ENCODE measurements at places on chromosomes 5 and 9.

- no peak for DNase-seq
These were observed 14.5 kb downstream of the CATSPER3 start for GRCh38 chr5:134982230-134982629.

- no peak for DNase-seq
These were observed 49.6 kb downstream of the ANKDD1B start for GRCh38 chr5:75660678-75661465.

- no peak for DNase-seq
These were observed 62.7 kb upstream of the ASS1 start for GRCh38 chr9:130382096-130382495.

DNA sequence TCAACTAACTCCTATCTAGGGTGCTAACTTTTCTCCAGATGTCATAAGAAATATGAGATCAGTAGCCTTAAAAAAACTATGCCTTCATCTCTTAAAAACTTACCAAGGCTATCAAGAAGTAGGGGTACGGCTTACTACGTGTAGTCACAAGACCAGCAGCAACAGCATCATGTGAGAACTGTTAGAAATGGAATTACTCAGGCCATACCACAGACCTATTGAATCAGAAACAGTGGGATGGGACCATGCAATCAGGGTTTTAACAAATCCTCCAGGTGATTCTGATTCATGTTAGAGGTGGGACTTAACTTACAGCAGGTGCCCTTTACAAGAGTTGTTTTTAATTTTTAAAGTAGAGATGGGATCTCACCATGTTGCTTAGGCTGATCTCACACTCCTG is 4.6 kb downstream of the IFNE start:
- DNase-seq: no peak

GRCh38 chr5:80246995-80247729 is 8.7 kb downstream of the SERINC5 start:
- DNase-seq: peak; percentile 62

DNA sequence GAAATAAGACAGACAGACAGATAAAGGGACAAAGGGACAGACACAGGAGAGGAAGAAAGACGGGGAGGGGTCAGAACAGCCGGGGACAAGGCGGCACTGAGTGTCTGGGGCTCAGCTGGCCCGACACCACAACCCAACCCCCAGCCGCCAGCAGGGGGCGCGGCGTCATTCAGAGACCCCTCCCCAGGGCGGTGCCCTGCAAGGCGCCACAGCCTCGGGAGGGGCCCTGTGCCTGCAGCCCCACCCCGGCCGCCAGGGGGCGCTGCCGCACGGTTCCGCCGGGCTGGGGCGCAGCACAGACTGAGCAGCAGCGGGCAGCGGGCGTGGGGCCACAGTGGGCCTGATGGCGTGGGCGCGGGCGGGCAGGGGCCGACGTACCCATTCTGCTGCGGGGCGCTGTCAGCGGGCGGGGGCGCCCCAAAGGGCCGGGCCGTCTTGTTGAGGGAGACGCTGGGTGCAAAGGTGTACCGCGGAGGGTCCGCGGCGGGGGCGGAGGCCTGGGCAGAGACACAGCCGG is 5.9 kb downstream of the PDLIM7 start:
- DNase-seq: no peak

DNA sequence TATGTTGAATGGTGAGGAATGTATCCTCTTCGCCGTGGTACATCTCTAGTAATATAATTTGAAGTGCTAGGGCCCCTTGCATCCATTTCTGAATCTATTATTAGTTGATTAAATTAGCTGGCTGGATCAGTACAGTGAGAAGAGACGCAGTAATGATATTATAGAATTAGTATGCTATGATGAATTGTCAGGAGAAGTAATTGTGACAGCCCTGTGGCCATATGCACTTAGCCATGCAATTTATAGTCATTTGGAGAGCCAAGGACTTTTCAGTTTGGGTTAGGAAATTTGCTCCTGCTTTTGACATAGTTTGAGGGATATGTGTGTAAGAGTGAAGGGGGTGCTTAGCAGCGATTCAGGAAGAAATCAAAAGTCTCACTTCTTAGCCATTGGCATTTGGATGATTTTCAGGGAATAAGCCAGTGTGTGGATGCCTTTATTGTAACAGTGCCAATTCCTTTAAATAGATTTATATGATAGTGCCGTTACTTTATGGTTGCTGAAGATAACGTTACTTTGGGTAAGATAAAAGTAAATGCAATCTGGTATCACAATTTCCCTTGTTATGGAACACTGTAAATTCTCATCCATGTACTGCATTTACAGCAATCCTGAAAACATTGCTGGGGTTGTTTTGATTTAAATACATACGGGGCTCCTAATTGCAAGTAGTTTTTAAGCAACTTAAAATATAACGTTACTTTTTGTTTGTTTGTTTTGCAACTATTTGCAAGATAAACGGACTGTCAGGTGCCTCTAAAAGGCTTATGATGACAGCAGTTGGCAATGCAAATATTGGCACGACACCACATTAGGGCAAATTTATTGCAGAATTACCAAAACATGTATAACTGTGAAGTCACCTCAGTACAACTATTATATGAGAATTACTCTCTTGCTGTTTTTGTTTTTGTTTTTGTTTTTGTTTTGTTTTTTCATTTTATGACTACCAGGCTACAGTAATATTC is 875.4 kb upstream of the WWC1 start:
- DNase-seq: no peak

DNA sequence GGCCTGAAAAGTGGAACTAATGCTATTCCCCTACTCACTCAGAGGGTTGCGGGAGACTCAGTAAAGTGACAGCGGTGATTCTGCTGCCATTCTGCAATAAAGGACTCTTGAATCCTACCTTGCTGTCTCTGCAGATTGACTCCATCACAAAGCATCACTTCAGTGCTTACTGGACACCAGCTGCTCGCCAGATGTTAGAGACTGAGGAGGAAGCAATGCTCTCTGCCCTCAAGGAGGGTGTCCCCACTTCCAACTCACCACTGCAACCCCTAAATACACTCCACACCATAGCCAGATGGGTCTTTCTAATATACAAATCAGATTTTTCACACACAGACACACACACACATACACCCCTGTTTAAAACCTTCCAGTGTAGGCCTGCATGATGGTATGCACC is 21.4 kb downstream of the TTLL11 start:
- DNase-seq: no peak

DNA sequence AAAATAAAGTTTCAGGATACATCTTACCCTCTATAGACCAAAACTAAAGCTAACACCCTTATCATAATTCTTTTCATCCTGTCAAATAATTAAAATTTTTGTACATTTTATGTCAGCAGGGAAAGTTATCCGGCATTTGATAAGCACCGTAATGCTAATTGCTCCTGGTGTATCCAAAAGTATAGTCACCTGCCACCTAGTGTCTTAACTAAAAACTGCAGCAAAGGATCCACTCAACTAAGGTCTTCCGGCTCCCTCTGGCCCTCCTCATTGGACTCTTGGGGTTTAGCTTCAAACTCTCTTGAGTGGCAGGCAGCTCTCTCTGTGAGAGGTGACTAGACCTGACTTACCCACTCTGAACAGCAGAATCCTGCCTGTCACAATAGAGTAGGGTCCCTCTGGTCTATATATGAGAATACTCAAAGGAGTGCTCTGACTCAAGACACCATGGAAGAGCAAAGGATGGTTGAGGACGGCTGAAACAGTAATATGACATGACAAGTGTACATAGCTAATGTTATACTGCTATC is 60.4 kb upstream of the CAST start:
- DNase-seq: peak; percentile 80

DNA sequence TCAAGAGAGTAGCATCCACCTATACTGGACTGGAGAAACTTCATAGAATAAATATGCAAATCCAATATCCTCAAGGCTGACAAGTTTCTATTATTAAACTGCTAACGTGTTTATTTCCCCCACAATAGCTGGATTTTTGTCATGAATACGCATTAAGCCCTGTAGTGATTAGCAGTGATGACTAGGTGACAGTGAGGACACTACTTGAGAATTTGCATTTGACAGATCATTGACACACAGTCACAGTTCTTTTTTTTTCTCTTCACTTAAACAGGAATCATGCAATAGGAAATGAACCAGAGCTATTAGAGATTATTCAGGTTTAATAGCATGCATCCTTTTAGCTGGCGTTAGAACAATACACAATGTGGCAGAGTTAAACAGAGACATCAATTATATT is 35.3 kb downstream of the MPDZ start:
- no peak for DNase-seq

DNA sequence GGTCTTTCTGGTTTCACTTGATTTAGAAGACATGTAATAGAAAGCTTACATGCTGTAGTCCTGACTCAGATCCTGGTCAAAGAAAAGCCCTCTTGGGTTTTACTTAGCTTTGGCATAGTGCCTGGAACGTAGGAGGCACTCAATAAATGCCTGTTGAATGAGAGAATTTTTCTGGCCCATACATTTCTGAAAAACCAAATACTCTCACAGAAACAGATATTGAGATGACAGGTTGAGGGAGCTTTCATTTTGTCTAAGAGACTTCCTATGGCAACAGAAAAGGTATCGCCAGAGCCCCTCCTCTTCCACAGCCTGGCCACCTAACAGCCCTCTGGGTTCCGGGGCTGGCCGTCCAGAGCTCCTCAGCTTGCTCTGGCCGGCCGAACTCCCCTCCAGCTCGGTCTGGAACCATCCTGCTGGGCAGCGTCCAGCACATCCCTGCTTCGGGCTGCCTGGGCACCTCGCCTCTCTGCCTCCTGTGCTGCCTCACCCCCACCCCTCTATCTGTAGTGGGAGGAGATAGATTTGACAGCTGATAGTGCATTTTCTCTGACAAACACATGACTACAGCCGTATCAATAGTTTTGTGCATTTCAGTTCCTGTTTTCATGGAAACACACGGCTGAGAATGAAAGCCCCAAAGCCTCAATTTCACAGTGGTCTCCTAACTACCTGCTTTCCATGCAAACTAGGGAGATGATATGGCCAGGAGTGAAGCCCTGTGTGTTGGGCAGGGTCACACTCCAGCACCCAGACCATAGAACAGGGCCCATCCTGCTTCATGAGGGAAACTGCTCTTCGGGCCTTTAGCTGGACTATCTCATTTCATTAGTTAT is 1.1 kb downstream of the IL4 start:
- DNase-seq: no peak

- no peak for DNase-seq
These were observed 189.2 kb downstream of the TSSK1B start for GRCh38 chr5:113245427-113246225.

- no peak for DNase-seq
These were observed 42.9 kb downstream of the CDK5RAP2 start for GRCh38 chr9:120536949-120537640.

- DNase-seq: no peak
These were observed 9.5 kb upstream of the UGCG start for GRCh38 chr9:111886983-111887718.

DNA sequence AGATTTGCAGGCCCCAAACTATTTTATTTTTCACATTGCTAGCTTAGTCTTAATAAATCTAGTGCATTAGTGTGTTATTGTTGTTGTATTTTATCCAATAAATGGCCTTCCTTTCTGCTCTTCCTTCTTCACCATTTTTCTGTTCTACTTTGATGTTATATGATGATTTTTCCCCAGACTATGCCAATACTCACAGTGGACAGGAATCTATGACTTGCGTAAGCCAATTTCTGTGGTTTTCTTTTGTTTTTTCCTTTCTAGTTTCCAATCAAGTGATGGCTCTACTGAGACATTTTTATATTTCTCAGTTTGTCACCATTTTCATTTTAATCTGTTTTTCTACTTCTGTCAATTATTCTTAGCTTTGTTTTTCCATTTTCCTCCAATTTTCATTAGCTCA is 106.8 kb upstream of the FBXL7 start:
- DNase-seq: no peak

DNA sequence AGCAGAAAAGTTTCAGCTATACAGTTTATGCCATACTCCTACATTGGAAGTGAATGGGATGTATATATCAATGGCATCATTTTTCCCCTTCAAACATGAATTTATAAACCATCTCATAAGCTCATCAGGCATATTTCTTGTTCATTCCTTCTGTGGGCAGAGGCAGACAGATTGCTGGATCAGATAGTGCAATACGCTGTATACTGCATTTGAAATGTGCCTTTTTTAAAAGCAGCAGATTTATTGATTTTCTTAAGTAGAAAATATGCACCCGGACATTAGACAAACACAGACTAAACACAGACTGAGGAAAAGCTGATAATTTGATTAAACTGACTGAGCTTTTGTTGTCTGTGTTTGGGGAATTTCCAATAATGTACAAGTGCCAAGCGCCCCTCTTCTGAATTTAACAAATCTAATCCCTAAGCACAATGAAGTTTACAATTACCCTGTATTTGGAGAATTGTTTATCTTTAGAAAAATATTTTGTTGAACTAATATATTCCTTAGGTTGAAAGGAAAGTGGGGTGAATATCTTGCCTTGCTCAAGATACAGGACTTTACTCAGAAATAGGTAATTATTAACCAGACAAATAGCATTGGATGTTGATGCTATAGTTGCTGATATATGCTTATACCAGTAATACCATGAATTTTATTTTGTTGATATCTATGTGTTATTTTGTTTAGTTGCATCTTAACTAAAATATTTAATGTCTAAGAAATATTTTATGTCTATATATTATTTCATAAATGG is 566.6 kb upstream of the MEF2C start:
- no peak for DNase-seq
